ENCODE measurements at places on chromosomes 2 and 18.

- no peak for DNase-seq
Observed at GRCh38 chr2:129620411-129620810, 359.1 kb upstream of the RAB6C start.

- no peak for DNase-seq
Observed at GRCh38 chr2:236991874-236992273, 93.8 kb upstream of the COPS8 start.

DNA sequence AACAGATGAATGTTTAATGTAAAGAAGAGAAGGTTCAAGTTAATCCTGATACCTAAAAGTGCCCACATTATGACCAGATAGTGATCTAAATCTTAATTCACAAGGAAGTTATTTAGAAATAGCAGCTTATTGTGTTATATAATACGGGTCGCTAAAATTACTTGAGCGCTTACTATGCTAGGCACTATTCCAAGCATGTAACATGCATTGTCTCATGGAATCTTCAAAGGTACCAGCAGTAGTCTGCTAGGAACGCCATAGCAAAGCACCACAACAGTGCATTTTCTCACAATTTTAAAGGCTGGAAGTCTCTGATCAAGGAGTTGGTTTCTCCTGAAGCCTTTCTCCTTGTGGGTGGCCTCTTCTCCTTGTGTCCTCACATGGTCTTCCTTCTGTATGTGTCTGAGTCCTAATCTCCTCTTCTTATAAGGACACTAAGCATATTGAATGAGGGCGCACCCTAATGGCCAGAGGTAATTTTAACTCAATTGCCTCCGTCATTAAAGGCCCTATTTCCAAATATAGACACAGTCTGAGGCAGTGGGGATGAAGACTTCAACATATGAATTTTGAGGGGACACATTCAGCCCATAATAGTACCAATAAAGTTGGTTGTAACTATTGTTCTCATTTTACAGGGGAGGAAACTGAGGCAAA lies 118.4 kb downstream of the LRRC30 start:
- DNase-seq: no peak

DNA sequence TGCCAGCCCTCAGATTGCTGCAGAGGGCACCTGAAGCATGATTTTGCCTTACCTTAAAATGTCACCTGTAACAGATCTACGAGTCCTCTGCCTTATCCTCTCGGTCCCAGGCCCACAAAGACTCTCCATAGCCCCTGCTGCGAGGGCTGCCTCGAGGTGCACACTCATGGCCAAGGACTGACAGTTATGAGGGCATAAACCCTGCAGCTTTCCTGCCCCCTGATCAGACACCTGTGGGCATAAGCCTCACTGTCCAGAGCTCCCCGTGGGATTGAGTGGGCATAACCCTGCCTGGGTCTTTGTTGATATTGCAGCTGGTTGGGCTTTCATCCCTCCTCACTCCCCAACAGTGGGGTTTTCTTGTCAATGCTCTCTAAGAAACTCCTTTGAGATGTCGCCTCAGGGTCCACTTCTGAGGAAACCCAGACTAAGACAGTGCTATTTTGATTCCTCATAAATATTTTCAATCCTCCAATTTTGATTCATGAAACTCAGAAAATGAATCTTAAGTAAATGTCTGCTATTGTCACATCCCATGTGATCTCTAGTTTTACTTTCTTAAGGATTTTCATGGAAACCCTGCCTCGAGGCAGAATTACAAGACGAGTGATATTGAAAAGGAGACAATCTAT lies 108.5 kb upstream of the NCK2 start:
- no peak for DNase-seq

DNA sequence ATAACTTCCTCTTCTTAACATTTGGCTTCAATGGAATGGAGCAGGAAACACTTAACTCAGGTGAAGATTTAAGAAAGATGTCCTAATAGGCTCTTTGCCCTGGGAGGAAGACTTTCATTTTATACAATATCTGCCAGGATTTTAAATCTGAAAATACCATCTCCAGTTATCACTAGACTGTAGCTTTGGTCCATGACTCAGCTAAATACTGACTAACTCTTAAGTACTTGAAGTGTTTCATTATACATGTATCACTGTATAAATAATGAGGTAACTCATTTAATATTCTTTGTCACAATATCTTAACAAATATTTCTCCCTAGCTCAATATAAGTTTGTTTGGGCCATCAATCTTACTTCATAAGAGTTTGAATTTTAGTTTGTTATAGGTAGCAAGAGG lies 34.7 kb downstream of the RBKS start:
- DNase-seq: no peak

DNA sequence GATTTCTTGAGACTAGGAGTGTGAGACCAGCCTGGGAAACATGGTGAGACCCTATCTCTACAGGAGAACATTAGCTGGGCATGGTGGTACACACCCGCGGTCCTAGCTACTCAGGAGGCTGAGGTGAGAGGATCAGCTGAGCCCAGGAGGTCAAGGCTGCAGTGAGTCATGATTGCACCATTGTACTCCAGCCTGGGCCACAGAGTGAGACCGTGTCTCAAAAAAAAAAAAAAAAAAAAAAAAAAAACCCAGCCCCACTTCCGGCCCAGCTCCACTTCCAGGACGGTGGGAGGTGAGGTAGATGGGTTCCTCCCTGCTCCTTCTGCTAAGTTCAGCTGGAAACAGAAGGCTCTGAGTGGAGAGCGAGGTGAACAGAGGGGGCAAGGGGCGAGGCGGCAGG lies 41.4 kb upstream of the NFATC1 start:
- no peak for DNase-seq

DNA sequence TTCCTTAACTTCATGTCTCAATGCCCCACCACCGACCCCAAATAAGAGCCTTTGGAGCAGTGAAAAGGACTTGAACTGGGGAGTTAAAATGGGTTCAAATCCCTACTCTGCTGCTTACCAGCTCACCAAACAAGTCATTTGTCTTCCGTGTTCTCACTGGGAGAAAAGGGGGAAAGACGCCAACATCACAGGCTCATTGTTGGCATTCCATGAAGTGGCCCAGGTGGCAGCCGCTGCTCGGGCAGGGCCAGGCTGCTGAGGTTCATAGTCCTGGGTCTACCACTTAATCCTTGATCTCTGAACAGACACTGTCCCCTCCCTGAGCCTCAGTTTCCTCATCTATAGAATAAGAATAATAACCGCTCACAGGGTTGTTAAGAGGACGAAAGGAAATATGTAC lies 103.0 kb downstream of the APOB start:
- DNase-seq: no peak

GRCh38 chr2:45745231-45745630 lies 93.8 kb downstream of the PRKCE start:
- DNase-seq: no peak

DNA sequence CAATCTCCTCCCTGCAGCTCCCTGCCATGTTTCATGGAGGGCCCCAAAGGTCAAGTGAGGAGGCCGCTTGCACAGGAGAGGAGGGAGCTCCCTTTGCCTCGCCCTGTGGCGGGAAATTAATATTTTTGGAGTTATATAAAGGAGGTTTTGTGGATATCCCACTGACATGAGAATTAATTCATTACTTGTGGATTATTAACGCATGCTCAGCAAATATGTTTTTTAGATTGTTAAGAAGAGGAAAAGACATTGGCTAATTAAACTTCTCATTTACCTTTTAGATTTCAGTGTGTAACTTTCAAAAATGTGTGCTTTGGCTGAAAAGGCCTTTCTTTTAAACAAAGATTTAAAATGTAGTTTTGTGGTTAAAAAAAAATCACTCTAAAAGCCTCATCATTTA lies 474.0 kb downstream of the SOCS6 start:
- no peak for DNase-seq

GRCh38 chr2:121754851-121755236 lies 607 bp upstream of the TSN start:
- DNase-seq: no peak

DNA sequence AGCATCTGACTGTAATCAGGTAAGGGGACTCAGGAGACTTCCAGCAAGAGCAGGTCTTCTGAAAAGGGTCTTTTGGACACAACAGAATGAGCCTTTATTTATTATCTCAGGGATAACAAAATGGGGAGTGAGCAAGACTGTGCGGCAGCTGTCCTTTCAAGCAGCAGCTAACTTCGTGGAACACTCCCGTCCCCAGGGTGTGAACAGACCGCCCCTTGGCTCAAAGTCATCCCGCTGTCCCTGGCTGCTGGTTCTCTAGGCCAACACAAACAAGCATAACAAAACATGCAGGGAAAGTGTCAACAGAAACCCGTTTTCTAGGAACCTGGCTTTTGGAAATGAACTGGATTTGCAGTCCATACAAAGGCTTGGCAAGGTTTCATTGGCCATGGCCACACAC lies 787.9 kb upstream of the FANCL start:
- DNase-seq: no peak

GRCh38 chr2:68318914-68319397 lies 793 bp downstream of the CNRIP1 start:
- DNase-seq: peak; percentile 44

- no peak for DNase-seq
Observed at GRCh38 chr2:221529177-221529942, 42.7 kb downstream of the EPHA4 start.

DNA sequence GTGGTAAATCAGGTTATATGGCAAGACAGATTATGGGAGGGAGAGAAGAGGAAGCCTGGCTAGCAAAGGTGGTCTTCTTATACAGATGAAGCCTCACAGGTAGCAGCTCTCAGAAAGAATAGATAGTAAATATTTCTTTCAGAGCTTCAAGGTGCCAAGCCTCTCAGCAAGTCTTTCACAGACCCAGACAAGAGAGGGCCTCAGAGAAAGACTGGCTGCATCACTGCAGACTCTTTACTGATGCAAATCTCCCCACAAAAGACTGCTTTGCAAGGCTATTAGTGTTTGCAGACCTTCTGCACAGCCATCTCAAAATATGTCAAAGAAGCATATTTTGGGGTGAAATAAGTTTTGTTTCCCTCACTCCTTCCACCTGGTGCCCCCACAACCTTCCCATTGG lies 372.4 kb upstream of the RND3 start:
- no peak for DNase-seq

GRCh38 chr18:28786926-28787325 lies 610.0 kb upstream of the CDH2 start:
- no peak for DNase-seq

DNA sequence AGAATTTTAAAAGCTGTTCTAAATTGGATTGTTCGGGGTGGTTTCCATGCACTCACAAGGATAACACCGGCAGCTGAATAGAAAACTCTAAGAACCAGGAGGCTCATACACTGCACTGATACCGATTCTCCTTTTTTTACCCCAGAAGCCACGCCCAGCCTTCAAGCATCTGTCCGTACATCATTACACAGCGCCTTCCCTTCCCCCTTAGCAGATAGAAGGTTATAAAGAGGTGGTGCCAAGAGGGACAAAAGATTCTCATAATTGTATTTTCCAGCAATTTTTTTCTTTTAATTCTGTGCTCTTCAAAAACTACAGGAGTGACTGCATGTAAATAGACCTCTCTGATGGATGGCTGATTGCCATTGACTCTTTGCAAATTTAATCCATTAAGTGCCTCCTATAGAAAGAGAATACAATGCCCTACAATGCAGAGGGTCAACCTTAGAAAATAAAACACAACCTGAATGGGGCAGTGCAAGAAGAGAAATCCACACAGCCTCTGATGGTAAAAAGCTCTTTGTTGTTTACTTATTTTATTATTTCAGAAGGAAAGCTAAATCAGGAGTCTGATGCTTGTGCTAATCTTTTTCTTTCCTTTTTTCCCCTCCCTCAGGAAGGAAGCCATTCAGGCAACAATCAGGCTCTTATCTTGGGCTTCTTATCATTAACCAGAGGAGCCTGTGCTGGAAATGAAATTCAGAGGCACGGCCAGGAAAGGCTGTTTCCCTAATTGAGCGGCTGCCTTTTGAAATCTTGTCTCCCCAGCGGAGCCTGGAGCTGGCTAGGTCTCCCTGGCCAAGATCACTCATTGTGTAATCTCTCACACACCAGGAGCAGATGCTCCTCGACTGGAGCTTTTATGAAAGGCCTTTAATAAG lies 198.9 kb upstream of the NABP1 start:
- DNase-seq: no peak

DNA sequence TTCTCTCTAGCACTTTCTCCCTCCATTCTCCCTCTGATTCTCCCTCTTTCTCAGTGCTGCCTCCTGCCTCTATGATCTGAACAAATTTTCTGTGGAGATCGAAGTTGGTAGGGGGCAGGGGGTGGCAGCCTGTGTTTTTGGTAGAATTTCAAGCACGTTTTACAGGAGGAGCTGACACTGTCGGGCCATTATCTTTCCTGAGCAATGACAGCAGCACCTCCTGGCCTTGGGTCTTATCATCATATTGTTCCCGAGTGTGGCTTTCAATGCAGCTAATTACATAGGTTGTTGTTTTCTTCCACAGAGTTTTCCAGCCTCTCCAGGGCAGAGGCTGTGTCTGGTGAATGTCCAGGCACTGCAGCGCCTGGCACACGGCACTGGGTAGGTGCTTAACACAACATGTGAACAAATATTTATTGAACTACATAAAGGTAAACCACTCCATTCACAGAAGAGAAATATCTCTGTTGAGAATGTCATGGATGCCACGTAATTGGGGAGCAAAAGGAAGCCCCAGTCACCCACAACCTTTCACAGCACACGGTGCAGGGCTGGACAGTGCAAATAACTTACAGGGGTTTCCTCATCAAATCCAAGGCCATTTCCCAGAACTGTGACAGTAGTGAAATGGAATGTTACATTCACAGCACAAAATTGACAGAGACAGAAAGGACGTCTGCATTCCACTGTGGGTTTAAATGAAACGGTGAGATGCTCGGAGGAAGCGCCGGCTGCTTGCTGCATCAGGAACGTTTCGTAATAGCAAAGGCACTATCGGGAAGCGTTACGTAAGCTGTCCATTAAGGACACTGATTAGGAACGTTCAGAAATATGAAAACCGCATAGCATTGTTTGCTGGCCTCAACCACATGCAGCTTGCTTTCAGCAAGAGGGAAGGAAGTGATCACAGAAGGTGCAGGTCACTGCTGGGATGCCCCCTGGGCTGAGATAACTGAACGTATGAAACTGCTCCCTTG lies 6.5 kb upstream of the KCNG2 start:
- no peak for DNase-seq

All from amygdala (tissue), 56 donors.